ENCODE measurements at places on chromosomes 4 and X. TPM values are rescaled to one million over a fixed set of nuclear protein-coding genes. Genes with fewer than 3 reads are reported as not detected.

The COX7B2 gene
- not detected for total RNA-seq

The FMR1NB gene
- total RNA-seq, result not detected

The PDE5A gene
- 0.44 TPM for total RNA-seq

GRCh38 chr4:176927664-176928063 is 134.9 kb upstream of the VEGFC start:
- DNase-seq, result no peak

DNA sequence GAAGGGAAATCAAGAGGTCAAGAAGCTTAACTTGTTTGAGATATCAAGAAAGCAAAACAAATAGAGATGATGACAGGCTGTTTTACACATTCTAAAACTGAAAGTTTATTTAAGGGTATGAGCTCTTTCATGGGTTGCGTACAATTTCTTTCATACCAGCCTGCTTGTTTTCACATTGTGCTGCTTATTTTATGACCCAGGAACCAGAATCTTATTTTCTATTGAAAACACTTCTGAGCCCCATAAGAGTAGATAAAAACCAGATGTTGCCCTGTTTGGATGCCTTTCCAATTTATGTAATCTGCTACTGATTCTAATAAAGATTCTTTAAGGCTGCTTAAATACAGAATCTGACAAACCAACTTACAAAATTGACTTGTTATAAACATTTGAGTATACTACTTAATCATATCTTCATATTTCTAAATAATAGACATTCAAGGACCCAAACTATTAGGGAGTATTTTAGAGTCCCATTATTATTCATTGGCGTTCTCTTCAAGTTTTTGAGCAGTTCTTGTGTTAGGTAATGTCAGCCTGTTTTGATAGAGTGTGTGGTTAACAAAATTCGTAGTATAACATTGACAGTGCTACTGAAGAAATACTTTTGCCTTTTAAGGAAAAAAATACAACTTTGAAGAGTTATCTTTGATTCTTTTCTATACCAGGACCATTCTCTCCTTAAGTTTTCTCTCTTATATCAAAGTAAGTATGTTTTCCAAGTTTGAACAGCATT is 74.4 kb downstream of the PDLIM5 start:
- no peak for DNase-seq

- DNase-seq, result no peak
These were observed at the start of gene GLRA3 for GRCh38 chr4:174828845-174829701. Gene GLRA3 (minus strand): TSS chr4:174829247. CDS start chr4:174828811, 436 bp downstream.

- no peak for DNase-seq
These were observed 2.3 kb downstream of the FRYL start for GRCh38 chr4:48777739-48778138.

GRCh38 chrX:1450361-1451161 is 2.1 kb downstream of the ASMTL start:
- DNase-seq, result no peak

DNA sequence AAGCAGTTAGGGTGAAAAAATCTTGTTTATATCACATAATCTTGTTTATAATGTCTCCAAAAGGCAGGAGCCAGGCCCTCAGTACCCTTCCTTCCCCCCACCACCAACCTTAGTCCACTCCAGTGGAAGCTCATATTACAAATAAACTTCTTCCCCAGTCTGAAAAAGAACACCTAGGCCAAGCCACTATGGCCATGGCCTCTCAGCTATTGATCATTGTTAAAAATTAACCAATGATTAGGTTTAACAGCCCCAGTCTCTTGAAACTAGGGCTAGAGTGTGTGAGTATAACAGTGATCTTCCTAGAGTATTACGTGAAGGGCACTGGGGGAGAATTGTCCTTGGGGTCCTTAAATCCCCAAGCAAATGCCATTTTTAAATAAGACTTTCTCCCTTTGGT is 411.9 kb upstream of the EDA2R start:
- DNase-seq, result no peak

GRCh38 chrX:21934414-21934813 is 6.1 kb upstream of the SMS start:
- DNase-seq, result no peak

DNA sequence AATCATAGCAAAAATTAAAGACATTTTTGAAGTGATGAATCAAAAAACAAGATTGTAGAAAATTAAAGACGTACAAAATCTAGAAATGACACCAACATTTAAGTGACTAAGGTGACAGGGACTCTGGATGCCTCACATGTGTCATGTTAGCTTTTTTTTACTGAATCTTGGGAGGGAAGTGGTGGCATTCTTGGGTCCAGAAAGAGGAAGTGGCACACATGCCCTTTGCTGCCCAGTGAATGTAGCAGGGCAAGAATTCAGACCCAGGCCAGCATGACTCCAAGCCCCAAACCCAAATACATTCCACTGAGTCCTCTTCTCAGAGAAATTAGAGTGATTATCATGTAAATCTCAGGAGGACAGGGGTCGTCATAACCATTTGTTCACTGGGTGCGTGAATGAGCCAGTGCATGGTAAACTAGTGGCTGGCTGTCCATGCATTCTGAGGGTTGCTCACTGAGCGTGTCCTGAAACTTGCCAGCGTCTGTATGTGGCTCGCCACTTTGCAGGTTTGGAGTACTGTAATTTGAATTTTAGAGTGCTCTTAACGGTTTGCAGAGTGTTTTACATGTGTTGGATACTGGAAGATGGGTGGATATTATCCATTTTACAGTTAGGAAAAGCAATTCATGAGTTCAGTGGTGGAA is 55.4 kb upstream of the TBC1D14 start:
- no peak for DNase-seq

- DNase-seq, result peak; percentile 47
These were observed 3.5 kb downstream of the TMSB4X start for GRCh38 chrX:12978205-12979025.

GRCh38 chr4:75142850-75143249 is 209.9 kb downstream of the PARM1 start:
- no peak for DNase-seq

DNA sequence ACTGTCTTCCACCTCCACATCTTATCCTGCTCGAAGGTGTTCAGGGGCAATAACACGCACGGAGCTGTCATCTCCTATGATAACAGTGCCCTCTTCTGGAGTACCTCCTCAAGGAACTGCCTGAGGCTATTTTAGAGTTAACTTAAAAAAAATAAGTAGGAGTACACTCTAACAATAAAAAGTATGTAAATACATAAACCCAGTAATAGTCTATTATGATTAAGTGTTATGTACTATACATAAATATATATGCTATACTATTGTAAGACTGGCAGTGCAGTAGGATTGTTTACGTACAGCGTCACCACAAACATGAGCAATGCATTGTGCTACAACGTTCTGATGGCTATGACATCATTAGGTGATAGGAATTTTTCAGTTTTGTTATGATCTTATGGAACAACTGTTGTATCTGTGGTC is 34.5 kb upstream of the TLR2 start:
- DNase-seq, result no peak

GRCh38 chr4:158163941-158164767 is 8.7 kb downstream of the GASK1B start:
- DNase-seq, result no peak
